ENCODE measurements at places on chromosomes 4 and X. TPM values are rescaled to one million over a fixed set of nuclear protein-coding genes. Genes with fewer than 3 reads are reported as not detected.

FRAS1 gene
- total RNA-seq, result 0.83 TPM

PAGE1 gene
- total RNA-seq, result not detected

RHOXF1 gene
- total RNA-seq, result 0.62 TPM

GLOD5 gene
- not detected for total RNA-seq

GPM6B gene
- total RNA-seq, result 9.0 TPM

GUCY1B1 gene
- 4.5 TPM for total RNA-seq

NEUROG2 gene
- total RNA-seq, result not detected

PCDH10 gene
- 0.37 TPM for total RNA-seq

ATP1B4 gene
- total RNA-seq, result not detected

EIF2S3 gene
- total RNA-seq, result 106 TPM

UGT2B11 gene
- not detected for total RNA-seq

ETDA gene
- total RNA-seq, result not detected

PF4V1 gene
- not detected for total RNA-seq

IL1RAPL1 gene
- 0.10 TPM for total RNA-seq

GABRB1 gene
- total RNA-seq, result not detected

ITGB1BP2 gene
- total RNA-seq, result 0.16 TPM

GABRG1 gene
- not detected for total RNA-seq

F8 gene
- total RNA-seq, result 2.0 TPM

KCNE5 gene
- not detected for total RNA-seq

RHOXF2 gene
- total RNA-seq, result not detected

POU3F4 gene
- total RNA-seq, result not detected

RIPPLY1 gene
- total RNA-seq, result not detected

SOX3 gene
- not detected for total RNA-seq

MAGEA1 gene
- not detected for total RNA-seq

MSANTD1 gene
- 0.29 TPM for total RNA-seq

CXCL11 gene
- total RNA-seq, result not detected

RASGEF1B gene
- total RNA-seq, result 57.1 TPM

VSIG1 gene
- 1.2 TPM for total RNA-seq

G6PD gene
- total RNA-seq, result 31.1 TPM

NR0B1 gene
- not detected for total RNA-seq

All from lower leg skin (tissue), 4 donors.